ENCODE measurements at places on chromosomes 4 and X.

DNA sequence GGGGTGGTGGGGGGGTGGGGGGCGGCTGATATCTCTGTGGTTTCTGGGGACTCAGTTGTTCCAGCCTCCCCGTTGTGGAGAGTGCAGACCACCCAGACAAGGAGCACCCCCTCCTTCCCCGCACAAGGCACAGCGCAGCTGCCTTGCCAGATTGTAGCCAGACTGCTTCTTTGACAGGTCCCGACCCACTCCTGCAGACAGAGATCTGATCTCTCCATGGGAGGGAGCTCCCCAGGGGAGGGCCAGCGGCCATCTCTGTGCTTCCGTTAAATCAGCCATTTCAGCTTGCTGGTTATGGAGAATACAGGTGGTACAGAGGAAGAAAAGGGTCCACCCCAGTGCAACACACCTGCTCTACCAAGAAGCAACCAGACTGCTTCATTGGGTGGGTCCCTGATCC, 80.8 kb downstream of the FGF16 start:
- DNase-seq, result no peak

DNA sequence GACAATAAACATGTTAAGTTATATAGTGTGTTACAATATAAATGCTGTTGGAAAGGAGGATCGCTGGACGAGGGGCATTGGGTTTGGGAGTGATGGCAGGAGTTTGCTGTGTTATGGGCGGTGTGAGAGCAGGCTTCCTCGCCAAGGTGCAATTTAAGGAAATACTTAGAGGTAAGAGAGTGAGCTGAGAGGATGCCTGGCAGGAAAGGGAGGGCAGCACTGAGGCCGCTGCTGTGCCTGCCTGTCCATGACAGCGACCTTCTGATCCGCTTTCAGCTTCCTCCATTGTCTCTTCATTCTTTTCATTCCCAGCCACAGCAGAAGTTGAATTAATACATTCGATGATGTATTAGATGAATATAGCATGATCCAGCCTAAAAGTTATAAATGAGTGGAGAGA, 41.2 kb upstream of the TBC1D14 start:
- DNase-seq, result no peak

DNA sequence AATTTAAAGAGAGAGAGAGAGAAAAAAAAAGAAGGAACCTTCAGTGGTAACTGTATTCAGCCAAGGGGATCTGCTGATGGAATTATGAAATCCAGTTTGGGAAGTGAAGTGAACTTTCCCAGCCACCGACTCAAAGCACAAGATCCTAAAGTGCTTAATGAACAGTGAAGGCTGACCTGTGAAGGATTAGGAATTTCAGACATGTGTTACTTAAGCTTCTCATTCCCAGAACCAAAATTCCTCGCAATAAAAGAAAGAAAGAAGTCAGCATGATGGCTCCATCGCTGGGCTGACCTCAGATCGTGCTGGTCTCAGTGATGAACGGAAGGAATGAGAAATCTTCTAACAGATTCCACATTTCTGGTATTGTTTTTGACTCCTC, 135.2 kb downstream of the ARSF start:
- DNase-seq, result peak; percentile 95

- DNase-seq, result no peak
Observed at GRCh38 chr4:9931146-9931545, 90.2 kb downstream of the SLC2A9 start.

DNA sequence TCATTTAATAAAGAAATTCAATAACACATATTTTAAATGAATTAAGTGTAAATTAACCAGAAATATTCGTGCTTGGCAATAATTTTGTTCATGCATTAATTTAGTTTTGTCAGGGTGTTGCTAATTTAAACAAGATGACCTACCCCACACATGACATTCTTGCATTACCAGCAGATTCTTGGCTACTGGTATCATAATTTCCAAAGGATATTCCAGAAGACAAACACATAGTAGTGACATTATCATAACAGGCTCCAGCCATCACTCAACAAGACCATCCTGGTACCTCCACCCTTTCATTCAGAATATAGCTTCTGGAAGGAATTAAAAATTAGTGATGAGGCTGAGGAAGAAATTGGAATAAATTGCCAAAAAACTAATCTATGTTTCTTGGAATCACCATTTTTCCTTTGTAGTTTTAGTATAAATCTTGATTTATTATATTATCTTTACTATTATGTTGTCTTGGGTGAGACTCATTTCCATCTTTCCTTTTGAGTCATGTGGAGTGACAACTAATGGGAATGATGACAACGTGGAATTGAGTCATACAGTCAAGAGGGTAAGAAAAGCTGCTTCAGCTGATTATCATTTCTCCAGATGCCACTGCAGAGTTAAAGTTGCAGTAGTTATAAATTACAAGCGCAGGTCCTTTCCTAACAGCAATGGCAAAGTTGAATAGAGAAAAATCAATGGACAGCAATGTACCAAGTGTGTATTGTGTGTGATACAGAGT, 30.9 kb upstream of the HHIP start:
- peak; percentile 3 for DNase-seq

- DNase-seq, result peak; percentile 17
Observed at GRCh38 chr4:38385093-38386004, 278.6 kb upstream of the KLF3 start.

DNA sequence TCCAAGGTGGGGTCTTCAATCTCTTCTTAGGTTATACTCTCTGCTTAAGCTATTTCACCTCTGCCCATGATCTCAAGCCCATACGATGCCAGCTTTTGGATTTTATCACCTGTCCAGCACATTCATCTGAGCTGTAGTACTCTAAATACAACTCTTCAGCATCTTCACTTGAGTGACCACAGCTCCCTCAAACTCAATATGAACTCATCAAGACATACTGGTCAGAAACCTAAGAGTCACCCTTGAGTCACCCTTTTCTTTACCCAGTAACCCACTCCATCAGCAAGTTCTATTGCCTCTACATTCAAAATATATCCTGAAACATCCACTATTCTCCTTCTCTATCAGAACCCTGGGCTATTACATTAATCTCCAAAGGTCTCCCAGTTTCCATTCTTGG, 69.4 kb downstream of the DCHS2 start:
- DNase-seq, result no peak

GRCh38 chrX:68372665-68373064, 60.6 kb downstream of the OPHN1 start:
- DNase-seq, result no peak

DNA sequence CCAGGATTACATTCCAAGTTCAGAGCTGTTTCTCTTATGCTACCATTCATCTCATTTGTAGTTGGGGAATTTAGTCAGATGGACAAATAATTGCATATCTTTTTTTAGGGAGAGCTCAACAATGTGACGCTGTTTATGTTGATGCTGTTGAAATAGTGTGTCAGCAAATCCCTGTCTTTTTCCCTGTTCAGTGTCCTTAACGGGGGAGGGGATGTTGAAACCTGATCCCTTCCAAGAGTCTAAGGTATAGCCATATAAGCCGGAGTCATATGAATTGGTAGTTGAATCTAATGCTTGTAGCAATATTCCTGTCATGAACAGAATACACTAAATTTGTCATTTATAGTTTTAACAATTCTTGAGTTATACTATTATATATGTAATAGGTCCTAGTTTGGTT, 293.5 kb upstream of the FAT1 start:
- DNase-seq, result no peak

DNA sequence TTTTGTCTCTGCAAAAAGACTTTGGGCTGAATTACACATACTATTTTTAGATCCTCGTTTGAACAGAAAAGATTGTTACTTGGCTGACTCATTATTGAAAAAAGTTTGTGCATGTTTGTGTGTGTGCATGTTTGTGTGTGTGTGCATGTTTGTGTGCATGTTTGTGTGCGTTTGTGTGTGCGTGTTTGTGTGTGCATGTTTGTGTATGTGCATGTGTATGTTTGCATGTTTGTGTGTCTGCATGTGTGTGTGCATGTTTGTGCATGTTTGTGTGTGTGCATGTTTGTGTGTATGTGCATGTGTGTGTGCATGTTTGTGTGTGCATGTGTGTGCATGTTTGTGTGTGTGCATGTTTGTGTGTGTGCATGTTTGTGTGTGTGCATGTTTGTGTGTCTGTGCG, 201.1 kb upstream of the FAT1 start:
- DNase-seq, result no peak

DNA sequence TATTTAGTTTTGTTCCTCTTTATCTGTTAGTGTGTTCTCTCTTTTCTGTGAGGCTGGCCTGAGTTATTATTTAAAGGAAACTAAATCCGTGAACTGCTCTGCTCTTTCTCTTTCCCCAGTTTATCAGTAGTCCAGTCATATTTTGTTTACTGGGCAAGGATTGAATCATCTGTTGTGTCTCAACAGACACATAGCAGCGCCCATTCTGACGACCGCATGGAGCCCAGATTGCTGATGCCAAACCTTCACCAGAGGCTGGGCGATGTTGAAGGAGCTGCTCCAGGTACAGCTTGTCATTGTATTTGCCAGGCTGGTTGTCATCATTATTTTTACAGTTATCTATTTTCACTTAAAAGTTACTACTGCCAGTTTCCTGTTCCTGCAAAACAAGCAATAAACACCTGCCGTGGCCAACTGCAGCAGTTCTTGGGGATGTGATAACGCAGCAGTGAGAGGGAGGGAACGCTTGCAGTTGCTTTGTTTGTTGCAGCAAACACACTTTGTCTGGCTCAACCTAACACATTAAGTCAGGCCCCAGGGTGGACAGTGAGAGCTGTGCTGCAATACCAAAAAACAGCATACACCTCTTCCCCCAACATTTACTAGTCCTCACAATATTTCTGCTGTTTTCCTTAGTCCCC, 10.1 kb downstream of the REELD1 start:
- no peak for DNase-seq

DNA sequence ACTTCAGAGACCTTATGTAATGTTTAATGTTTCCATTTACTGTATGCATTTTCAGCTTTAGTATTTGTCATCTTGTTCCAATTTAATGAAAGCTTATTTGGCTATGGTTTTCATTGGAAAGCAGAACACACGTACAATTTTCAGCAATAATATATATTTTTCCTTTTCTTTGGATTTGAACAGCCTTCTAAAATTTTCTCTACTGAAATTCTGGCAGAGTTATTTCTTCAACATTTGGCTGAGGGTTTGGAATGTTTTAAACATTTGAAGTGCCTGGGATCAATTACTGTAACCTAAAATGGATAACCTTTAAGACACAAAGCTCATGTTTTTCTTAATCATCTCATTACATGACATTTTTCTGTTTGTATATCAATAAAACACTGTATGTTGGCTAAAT, 156.9 kb downstream of the TENM3 start:
- DNase-seq, result no peak

GRCh38 chr4:76147454-76148141, 599 bp downstream of the NUP54 start:
- DNase-seq, result peak; percentile 52

DNA sequence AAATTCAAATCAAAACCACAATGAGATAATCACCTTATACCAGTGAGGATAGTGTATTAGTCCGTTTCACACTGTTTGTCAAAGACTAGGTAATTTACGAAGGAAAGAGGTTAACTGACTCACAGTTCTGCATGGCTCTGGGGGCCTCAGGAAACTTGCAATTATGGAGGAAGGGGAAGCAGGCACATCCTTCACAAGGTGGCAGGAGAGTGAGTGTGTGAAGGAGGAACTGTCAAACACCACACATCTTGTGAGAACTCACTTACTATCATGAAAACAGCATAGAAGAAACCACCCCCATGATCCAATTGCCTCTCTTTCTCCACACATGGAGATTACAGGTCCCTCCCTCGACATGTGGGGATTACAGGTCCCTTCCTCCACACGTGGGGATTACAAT, 54.7 kb upstream of the TRPC5 start:
- no peak for DNase-seq

DNA sequence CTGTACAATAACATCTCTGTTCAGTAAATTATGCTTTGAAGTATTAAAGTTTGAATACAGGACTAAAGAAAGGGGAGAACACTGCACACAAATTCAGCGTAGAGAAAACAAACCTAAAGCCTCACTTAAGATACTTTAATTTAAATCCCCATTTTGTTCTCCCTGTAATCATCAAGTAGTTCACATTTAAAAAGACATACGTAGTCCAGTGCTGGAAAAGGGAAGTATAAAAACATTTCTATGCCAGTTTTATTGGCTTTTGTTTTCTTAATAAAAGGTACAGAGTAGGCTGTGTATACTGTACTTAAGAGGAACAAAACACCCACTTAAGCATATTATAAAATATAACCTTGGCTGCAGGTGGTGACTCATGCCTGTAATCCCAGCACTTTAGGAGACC, 101.6 kb downstream of the FGF16 start:
- DNase-seq, result no peak

- peak; percentile 37 for DNase-seq
Observed at GRCh38 chrX:48083212-48083611, 11.8 kb upstream of the ZNF630 start.

DNA sequence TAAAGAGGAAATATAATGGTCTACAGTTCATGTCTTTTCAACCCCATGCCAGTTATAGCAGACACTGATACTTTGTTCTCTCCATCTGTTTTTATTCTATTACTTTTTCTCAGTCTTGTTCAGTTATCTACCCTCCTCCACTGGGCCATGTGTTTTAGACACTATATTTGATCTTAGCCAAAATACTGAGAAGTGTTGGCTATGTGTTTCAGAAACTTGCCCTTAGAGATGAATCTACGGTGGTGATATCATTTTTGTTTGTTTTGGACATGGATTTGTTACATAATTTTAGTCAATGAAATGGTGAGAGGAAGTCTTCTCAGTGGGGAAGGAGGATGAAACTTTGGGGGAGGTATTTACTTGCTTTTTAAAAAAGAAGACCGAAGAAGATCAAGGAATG, 211.5 kb upstream of the DDX53 start:
- no peak for DNase-seq

DNA sequence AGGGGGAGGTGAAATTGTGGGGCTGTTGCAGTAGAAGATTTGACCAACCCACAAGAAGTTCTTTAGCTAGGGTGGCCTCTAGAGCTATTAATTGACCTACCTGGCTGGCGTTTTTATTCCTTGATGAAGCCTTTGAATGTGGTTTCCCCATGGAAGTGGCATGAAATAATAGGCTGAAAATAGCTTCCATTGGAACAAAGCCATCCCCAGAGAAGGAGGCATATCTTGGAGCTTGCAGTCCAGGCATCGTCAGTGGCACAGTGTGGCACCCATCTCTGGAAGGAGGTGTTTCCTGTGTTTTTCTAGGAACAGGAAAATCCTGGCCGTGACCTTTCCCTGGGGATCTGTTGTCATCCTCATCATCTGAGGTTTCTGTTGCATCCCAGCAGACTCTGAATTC, 96.3 kb upstream of the WDR1 start:
- no peak for DNase-seq

DNA sequence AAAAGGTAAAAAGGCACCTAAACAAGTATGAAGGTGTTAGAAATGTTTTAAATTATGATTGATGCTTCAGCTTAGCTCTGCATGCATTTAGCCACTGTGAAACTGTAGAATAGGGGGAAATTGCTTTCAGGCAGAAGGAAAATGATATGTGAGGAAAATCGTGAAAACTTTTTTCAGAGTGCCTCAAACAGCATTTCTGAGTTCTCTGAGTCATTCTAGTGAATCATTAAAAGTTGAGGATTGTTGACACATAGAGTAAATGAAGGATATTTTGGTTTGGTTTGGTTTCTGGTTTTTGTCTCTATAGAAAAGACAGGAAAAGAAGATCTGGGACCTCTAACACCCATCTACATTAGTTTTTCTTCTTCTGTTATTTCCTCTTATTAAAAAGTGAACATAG, 332.5 kb upstream of the TRAM1L1 start:
- DNase-seq, result no peak

All from AG10803 (cell line).